ENCODE measurements at places on chromosomes 7 and 10.

- DNase-seq, result no peak
Measured at GRCh38 chr7:76191783-76192240, 9.9 kb upstream of the SRRM3 start.

DNA sequence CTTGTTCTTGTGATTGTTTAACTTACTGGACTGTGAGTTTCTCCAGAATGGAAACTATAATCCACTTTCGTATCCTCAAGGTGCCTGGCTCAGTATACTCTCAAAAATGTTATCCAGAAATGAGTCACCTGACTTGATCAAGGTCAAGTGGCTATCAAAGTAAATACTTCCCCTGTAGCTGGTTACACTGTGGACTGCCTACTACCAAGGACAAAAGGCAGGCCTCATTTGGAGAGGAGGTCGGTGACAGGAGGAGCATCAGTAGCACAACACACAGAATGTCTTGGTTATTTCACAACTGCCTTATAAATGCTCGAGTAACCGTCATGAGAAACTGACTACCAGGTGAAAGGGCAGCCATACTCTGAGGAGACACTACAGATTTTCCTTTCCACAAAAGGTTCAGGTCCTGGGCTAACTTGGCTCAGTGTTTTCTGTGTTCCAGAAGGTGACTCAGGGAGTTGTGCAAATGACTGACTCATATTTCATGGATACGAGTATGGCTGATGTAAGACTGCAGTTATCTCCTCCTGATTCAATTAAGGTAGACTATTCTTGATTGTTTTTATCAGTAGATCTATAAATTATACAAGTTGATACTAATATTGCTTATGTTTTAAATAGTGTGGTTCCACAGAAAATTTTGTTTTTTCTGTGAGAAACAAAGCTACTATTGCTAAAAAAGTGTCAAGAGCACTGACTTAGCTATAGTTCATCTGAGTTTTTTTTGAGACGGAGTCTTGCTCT, 4.2 kb upstream of the CCNY start:
- no peak for DNase-seq

GRCh38 chr10:15043674-15044073, at the start of gene OLAH:
Gene OLAH, plus strand, starts transcription at chr10:15043943. Its CDS starts 3,346 bp downstream, at chr10:15047289.
- no peak for DNase-seq

DNA sequence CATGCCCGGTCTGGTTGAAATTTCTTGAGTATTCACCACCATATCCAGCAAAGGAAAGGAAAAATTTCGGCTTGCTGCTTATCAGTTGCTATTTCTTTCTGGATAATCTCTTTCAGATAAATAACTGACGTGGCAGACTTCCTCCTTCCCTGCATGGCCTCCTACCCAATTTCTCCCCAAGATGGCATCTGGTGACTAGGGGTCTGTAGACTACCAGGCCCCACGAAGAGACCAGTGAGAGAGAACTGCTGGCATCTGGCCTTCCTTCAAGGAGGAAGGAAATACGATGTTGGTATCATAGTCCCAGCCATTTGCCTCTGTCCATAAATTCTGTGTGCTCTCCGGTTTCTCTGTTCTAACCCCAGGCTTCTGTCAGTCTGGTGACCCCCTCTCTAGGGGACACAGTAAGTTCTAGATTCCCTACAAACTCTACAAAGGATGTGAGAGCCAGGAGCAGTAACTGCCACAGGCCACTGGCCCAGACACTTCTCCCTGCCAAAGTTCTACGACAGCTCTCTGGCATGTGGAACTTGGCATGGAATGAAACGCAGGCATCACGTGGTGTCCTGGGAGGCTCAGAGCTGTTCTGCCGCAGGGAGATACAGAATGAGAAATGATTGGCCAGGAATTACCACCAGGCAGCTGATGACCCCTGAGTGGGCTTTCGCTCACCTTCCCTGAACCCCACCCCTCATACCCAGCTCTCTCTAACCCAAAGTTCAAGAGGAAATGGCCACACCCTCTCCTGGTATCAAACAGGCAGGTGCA, 30.0 kb upstream of the MSRB2 start:
- DNase-seq, result no peak

DNA sequence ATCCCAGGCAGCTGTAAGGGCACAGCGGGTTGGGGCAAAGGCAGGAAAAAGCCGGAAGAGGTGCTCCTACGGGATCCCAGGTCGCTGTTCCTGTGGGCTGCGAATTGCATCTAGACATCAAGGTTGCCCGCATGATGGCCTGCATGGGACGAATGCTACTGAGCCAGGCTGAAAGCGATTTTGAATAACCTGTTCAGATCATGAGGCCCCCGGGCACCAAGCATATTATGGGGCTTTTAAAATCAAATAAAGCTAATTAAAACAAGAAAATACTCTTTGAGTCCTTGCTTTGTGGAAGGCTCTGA, 37.1 kb downstream of the CAMK2B start:
- DNase-seq, result no peak

GRCh38 chr7:128404886-128405470, 4.8 kb downstream of the IMPDH1 start:
- no peak for DNase-seq

DNA sequence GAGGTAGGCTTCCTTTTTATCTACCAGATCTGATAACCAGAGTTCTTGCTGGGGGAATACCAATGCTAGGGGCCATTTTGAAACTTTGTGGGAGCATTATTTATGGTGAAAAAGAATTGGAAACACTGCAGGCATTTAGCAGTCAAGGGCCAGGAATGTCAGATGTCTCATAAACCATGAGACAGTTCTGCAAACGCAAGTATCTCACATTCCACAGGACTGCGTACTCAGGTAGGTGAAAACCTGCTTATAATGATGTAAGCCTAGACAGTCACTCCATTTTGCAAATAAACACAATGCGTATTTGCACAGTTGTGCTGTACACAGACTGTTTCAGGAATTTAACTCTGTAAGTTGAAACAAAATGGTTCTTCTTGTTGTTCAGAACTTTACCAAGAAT, 33.9 kb downstream of the ECHDC3 start:
- DNase-seq, result no peak

GRCh38 chr10:130105724-130106123, 4.9 kb downstream of the C10orf143 start:
- no peak for DNase-seq

GRCh38 chr10:100623521-100624230, 87.9 kb downstream of the HIF1AN start:
- no peak for DNase-seq

- DNase-seq, result no peak
Measured at GRCh38 chr10:77281719-77282118, 355.9 kb downstream of the KCNMA1 start.

- no peak for DNase-seq
Measured at GRCh38 chr10:32786968-32787367, 171.1 kb downstream of the ITGB1 start.

DNA sequence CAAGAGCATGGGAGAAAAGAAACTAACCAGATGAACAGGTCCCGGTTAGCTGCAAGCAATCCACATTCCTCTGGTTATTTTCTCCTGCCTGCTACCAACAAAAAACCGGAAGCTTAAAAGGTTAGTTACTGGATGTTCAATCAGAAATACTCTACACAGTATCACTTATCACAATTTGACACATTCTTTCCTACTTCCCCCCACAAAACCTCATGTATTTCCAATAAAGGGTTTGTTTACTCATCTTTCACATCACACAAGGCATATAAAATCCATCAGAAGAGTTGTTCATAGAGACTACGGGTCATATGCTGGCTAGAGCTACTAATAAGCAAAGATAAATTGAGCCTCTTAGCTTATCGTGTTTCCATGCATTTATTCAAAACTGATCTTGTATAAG, 4.8 kb downstream of the SLC25A28 start:
- no peak for DNase-seq

GRCh38 chr10:11344550-11344949, 266.9 kb downstream of the USP6NL start:
- no peak for DNase-seq

GRCh38 chr7:88771417-88771816, 11.9 kb downstream of the ZNF804B start:
- no peak for DNase-seq

DNA sequence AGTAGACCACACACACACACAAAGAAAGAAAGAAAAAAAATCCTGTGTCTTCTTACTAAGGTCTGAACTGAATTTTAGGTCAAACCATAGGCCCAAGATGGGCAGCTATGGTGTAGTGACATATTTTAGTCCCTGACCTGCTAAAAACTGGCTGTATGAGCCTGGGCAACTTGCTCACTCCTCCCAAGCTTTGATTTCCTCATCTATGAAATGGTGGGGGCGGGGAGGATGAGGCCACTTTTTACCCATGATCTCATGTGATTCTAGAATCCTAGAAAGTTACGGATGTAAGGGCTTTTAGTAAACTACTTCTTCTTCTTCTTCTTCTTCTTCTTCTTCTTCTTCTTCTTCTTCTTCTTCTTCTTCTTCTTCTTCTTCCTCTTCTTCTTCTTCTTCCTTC, 6.1 kb upstream of the CCL24 start:
- DNase-seq, result no peak

GRCh38 chr10:112304267-112304859, 21.2 kb downstream of the TECTB start:
- no peak for DNase-seq

DNA sequence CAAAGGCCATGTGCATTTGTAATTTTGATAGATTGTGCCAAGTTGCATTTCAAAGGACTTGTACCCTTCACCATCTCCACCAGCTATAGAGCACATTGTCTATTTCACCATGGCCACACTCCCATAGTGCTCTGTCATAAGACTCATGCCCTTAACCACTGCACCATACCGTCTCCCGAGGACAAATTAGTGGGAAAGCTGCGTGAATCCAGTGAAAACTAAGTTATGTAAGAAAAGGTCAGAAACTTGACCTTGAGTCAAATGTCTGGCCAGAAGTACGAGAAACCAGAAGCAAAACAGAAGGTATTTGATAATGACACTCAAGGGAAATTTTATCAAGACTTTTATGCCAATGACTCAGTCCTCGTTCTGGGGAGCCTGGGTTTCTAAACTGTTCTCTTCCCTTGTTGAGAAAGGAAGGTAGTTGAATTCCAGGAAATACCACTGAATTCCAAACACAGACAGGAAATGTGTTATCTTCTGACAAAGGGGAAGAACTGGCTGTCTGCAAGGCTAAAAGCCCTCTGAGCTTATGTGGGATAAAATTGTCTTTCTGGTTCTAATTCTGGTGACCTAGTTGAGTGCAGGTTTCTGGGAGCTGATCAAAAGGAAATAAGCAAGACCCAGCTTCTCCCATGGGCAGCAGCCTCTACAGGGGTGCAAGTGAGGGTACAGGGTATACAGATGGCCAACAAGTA, 49.7 kb downstream of the CDK1 start:
- DNase-seq, result no peak

DNA sequence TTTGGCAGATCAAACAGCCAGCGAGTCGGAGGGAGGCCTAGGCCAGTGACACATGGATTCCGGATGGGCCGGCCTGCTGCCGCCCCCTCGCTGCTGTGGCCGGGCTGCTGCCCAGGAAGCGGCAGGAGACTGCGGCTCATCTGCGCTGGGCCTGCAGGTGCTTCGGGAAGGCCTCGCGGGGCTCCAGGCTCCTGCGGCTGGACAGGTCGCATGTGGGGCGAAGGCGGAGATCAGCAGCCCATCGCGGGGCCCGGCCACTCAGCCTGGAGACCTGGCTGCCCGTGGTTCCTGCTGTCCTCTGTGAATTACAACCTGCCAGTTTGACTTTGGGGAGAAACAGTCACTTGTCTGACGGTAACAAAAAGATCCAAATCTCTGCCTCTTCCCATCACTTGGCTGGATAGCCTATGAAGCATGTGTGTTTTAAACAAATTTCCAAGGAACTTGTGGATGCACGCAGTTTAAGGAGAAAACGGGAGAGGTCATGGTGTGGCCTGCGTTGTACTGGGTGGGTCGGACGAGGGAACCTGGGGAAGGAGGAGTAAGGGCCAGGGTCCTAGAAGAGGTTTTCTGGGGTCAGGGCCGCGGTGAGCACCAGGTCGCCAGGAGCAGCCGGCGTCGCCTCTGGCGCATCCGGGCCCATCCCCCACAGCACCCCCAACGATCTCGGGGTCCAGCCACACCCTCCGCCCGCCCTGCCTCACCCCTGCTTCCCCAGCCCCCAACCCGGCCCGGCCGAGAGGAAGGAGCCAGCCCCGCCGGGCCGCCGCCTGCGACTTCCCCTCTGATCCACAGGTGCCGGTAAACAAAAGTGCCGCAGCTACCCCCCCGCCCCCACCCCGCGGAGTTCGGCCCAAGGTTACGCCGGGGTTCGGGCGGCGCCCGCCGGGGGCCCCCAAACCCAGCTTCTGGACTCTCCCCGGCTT, 1.6 kb downstream of the SPOCK2 start:
- peak; percentile 38 for DNase-seq

DNA sequence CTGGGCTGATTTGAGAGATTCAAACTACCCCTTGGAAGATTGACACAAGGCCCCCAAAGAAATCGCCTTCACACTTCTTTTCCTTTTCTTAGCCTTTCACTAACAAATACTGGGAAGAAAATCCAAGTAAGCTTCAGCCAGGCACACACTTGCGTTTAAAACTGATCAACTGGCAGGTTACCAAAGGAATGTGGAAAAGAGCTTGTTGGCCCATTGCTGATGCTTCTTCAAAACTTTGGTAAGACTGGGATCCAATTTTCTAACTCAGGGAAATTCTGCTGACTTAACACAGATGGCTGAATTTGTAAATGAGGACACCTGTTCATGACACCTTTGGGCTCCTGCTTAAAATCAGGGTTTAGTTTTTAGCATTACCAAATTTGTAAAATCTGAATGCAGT, 464.5 kb upstream of the GALNT17 start:
- DNase-seq, result no peak

GRCh38 chr10:11875494-11876281, 52.5 kb downstream of the PROSER2 start:
- no peak for DNase-seq

DNA sequence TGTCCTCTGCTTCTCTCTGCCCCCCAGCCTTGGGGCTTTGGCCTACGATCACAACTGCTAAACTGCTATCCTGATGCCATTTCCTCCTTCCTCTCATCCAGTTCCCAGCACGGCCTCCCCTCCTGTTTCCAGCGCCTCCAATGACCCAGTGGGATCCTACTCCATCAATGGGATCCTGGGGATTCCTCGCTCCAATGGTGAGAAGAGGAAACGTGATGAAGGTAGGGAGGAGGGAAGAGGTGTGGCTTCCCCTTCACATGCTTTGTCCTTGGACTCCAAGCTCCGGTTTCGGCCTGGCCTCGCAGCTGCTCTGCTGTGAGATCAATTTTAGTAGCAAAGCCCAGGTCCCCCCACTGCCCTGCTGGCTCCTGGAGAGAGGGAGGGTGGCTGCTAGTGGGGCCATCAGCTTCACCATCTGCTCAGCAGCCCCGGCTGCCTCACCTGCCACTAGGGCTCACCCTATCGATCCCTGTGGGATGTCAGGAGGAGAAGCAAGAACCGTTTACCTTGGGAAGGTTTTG, 35.8 kb downstream of the PAX2 start:
- no peak for DNase-seq

Measured in stimulated activated CD4-positive, alpha-beta T cell treated with anti-CD3 and anti-CD28 coated beads, Interleukin-2, amount 100 ng/mL, for 4 hours (primary cell).